Pancreas (tissue), 10 donors: ENCODE measurements at places on chromosomes 13 and 19. TPM values are rescaled to one million over a fixed set of nuclear protein-coding genes. Genes with fewer than 3 reads are reported as not detected.

GRCh38 chr19:31100981-31101380 lies 248.3 kb downstream of the TSHZ3 start:
- no peak overlapping the region for H3K4me3 ChIP-seq
- H3K27me3 ChIP-seq: no peaks in the 10 kb centered on the region
- H3K4me1 ChIP-seq: no peaks in the 10 kb centered on the region
- no peak for DNase-seq
- no peaks in the 10 kb centered on the region for H3K36me3 ChIP-seq
- no peak overlapping the region for H3K27ac ChIP-seq

The ANKRD24 gene
- total RNA-seq: 1.4 TPM

- no peaks in the 10 kb centered on the region for H3K27me3 ChIP-seq
- no peak for DNase-seq
- H3K4me1 ChIP-seq: peaks cover 15% of the 10 kb centered on the region
- no peak overlapping the region for H3K27ac ChIP-seq
- no peaks in the 10 kb centered on the region for H3K36me3 ChIP-seq
Observed at GRCh38 chr13:75485286-75486062, 3.5 kb upstream of the TBC1D4 start.

The MAP2K2 gene
- 52.4 TPM for total RNA-seq

GRCh38 chr13:50125554-50126262 lies 110.5 kb downstream of the KCNRG start:
- peak overlapping the region; percentile 96 for H3K4me3 ChIP-seq
- H3K27me3 ChIP-seq: peaks cover 9% of the 10 kb centered on the region
- peaks cover 7% of the 10 kb centered on the region for H3K4me1 ChIP-seq
- H3K27ac ChIP-seq: peak overlapping the region; percentile 100
